ENCODE measurements at places on chromosomes 6 and 20.

DNA sequence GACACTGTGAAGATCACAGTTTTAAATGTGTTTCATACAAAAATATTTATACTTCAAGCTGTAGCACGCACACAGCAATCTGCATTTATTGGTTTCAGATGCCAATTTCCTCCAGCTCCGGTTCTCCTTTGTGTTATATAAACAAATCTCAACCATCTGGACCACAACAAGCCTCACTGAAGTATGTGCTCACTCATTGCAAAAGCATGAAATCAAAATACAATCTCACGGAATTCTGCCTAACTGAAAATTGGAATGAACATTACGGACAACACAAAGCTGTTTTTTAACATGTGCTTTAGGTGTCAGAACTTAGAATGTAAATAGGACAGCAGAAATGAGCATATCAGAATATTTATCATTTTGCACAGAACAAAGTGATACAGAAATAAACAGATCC lies 38.0 kb downstream of the RCAN2 start:
- DNase-seq: no peak

DNA sequence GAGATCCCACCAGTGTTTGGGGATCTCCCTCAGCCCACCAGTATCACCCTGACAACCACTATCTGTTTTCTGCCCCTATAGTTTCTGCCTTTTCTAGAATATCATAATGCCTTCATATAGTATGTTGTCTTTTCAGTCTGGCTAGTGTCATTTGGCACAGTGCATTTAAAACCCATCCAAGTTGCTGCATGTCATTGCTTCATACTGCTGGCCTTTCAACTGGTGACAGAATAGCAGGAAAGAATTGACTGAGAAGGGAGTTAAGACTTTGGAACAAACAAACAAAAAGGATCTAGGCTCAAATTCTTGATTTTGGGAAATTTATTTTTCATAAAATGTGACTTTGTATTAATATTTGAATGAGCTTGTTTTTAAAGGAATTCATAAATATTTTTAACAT lies 4.5 kb downstream of the LMBRD1 start:
- DNase-seq: no peak

- no peak for DNase-seq
These were observed 69.1 kb downstream of the FIG4 start for GRCh38 chr6:109760208-109760607.

DNA sequence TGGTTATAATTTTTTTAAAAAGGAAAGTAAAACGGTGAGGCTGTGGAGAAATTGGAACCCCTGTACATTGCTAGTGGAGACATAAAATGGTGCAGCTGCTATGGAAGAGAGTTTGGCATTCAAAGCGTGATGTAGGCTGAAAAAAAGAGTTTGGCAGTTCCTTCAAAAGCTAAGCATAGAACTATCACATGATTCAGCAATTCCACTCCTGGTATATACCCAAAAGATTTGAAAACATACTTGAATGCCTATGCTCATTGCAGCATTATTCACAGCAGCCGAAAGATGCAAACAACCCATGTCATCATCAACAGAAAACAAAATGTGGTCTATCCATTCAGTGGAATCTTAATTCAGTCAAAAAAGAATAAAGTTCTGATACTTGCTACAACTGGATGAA lies 4.5 kb upstream of the SGK2 start:
- DNase-seq: no peak

- DNase-seq: no peak
These were observed 89.2 kb downstream of the RAMACL start for GRCh38 chr6:166497087-166497899.

DNA sequence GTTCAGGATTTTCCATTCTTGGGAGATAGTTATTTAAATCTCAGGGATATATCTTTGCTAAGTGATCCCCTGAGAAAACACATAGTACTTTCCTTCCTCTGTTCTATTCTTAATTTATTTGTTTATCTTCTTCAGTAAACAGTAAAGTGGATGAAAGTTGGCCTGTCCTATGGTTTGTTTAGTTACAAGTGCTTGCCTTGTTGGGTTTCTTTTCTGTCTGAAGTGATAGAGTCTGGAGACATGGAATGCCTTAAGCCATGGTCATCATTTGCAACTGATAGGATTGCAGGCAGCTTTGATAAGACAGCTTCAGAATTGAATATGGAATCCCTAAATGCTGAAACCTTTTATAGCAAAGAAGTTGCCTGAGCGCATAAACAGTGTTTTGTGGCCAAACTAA lies 4.9 kb downstream of the ADGRG6 start:
- no peak for DNase-seq

- no peak for DNase-seq
These were observed 87.2 kb downstream of the PDE7B start for GRCh38 chr6:135938576-135939207.

GRCh38 chr6:96075826-96076225 lies 60.1 kb downstream of the FUT9 start:
- no peak for DNase-seq

DNA sequence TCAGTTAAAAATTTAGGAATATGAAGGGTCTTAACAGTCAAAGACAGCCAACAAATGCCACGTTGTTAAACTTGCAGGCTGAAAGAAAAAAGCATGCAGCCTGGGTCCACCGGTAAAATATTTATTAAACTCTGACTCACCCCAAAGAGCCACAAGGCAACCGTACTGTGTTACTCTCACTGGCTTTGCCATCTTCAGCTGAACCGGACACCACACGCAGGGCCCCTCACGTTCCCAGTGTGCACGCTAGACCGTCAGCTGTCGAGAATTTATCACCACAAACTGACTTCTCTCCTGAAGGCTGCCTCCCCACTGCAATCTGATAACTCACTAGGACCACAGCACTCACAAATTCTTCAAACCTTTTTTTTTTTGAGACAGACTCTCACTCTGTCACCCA lies 30.7 kb downstream of the HUS1B start:
- DNase-seq: no peak

DNA sequence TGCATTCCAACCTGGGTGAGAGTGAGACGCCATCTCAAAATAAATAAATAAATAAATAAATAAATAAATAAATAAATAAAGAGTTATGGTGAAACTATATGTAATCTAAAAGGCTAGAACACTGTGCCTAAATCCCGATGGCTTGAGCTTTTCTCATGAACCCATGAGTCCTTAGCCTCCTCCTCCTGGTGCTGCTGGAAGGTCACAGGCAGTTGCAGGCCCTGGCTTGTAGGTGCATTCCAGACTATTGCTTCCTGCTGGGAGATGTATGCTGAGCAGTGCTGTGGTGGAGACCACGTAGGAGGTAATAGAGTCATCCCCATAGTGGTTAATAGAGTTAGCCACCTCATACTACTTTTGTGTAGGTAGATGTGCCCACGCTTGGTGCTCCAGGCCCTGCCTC lies 12.5 kb downstream of the PTK7 start:
- DNase-seq: no peak

DNA sequence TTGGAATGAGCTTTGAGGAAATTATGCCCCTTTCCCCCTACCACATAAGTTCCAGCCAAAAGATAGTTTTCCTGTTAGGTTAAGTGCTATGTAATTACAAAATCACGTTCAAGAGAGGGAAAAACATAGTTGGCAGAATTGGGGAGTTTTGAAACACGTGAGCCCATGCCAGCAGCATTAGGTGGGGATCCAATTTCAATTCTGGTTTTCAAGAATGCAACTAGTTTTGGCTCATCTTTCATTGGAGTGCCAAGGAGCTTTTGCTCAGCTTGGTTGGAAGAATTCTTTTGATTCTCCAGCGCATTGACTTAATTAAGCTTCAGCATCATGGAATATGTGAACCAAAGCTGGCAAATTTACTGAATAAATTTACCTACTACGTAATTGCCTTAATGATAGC lies 95.9 kb downstream of the SAMD5 start:
- DNase-seq: no peak

GRCh38 chr20:45044084-45044573 lies 56.8 kb downstream of the KCNS1 start:
- DNase-seq: no peak

GRCh38 chr6:53834132-53834531 lies 39.3 kb downstream of the LRRC1 start:
- DNase-seq: no peak

GRCh38 chr20:62543470-62544302 lies 67.9 kb upstream of the GATA5 start:
- DNase-seq: no peak

GRCh38 chr6:32974541-32975308 lies 6.3 kb downstream of the BRD2 start:
- DNase-seq: no peak

DNA sequence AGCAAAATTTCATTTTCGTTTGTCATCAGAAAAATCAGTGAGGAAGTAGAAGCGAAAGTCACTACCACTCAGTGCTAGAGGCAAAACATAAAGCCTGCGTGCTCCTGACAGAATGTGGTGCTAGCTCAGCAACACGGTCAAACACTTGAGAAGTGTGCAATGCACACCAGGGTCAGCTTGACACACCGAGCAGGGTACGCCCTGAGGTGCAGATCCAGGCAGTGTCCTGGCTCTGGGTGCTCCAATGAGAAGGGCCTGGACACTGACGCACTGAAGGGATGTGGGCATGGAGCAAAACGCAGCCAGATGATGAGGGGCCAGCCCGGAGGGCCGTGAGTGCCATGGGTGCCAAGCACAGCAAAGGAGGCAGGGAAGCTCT lies 5.9 kb downstream of the RNASET2 start:
- DNase-seq: no peak

GRCh38 chr20:62802026-62802712 lies 2.5 kb upstream of the OGFR start:
- DNase-seq: no peak
